NCI-H2081 treated with DMSO at 0.1 percent for 48 hours (cell line): ENCODE measurements at places on chromosomes 1 and 21.

- no peak for DNase-seq
These were observed 85.2 kb downstream of the UCHL5 start for GRCh38 chr1:192973988-192974387.

- no peak for DNase-seq
These were observed 31.9 kb downstream of the WNT9A start for GRCh38 chr1:227915564-227916553.

- DNase-seq = no peak
These were observed 6.2 kb downstream of the PGLYRP3 start for GRCh38 chr1:153306303-153307220.

- no peak for DNase-seq
These were observed 33.4 kb downstream of the DIPK1A start for GRCh38 chr1:92927870-92928269.

GRCh38 chr1:174044418-174045222 is 22.5 kb upstream of the RC3H1 start:
- no peak for DNase-seq

GRCh38 chr21:41037212-41037611 is 130.7 kb upstream of the BACE2 start:
- DNase-seq = no peak

- no peak for DNase-seq
These were observed 32.4 kb upstream of the ENO1 start for GRCh38 chr1:8910914-8911313.

GRCh38 chr1:46458190-46458589 is 31.4 kb upstream of the DMBX1 start:
- DNase-seq = no peak

DNA sequence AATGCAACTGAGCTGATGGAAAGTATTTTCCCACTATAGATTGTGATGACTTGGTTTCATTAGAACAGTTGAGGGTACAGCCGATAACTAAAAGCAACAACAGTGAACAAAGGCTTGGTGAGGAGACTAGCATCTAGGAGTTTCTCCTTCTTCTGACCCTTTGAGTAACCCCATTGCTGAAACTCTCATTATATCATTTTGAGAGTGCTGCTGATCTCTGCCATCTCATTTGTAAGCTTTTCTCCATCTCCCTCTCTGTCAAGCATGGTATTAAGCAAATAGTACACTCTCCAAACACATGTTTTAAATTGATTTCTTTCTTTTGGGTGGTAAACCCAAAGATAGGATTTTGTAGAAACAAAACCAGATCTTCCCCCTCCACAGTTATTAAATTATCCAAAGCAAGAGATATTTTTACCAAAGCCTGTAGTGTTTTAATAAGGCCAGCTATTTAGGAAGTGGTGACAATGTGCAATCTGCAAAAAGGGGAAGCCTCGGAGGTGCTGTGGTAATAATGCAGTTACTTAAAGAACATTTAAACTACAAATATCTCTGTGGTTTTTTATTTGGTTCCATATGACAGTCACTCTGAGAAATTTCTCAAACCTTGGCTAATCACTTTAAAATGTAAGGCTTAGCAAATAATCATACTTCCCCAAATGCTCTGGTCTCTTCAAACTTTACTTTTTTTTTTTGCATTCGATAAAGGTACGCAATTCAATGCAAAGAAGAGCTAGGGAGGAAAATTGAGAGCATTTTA is 287.5 kb downstream of the HLX start:
- DNase-seq = no peak

- DNase-seq = peak; percentile 20
These were observed 722 bp downstream of the TUT4 start for GRCh38 chr1:52552236-52552504.

DNA sequence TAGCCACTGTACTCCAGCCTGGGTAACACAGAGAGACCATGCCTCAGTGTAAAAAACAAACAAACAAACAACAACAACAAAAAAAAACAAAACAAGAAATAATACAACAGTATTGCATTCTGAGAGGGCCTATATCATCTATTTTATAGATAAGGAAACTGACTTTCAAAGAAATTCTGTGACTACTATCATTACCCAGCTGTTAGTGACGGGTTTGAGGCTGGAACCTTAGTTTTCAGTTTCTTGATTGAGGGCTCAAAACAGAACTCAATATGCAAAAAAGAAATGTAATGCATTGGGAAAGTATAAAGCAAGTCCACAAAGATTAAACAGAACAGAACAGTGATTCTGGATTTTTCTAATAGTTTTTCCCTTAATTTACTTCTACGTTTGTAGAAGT is 149.4 kb downstream of the NFIA start:
- no peak for DNase-seq

- DNase-seq = no peak
These were observed 7.5 kb downstream of the PCP4 start for GRCh38 chr21:39874759-39875158.

DNA sequence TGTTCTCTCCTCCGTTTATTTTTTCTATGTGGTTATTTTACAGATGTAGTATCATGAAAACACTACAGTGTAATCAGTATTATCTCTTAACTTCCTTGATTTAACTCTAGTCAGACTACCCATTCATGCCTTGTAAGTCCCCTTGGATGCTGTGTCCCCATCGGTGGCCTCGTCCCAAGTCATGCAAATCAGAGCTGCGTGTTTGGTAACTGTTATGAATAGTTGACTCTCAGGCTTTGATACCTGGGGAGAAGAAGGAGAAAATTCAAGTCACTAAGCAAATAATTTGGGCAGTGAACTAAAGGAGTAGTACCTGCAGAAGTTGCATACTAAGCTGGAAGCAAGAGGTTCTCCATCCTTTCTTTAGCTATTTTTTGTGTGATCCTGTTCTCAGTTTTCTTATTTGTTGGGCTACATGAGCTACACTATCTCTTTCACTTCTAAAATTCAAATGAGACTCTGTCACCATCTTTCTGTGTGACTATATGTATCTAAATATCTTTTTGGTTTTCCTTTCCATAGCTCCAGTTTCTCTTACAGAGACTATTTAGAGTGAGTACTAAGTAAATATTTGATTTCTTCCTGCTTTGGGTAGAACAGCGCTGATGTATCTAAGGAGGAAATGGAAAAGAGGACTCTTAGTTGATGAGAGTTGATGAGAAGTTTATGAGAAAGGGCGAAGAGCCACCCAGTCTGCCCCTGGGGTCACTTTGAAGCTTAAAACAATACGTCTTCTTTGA is 50.9 kb downstream of the VANGL2 start:
- no peak for DNase-seq

- DNase-seq = peak; percentile 36
These were observed 25.5 kb upstream of the MTMR11 start for GRCh38 chr1:149962039-149962647.

DNA sequence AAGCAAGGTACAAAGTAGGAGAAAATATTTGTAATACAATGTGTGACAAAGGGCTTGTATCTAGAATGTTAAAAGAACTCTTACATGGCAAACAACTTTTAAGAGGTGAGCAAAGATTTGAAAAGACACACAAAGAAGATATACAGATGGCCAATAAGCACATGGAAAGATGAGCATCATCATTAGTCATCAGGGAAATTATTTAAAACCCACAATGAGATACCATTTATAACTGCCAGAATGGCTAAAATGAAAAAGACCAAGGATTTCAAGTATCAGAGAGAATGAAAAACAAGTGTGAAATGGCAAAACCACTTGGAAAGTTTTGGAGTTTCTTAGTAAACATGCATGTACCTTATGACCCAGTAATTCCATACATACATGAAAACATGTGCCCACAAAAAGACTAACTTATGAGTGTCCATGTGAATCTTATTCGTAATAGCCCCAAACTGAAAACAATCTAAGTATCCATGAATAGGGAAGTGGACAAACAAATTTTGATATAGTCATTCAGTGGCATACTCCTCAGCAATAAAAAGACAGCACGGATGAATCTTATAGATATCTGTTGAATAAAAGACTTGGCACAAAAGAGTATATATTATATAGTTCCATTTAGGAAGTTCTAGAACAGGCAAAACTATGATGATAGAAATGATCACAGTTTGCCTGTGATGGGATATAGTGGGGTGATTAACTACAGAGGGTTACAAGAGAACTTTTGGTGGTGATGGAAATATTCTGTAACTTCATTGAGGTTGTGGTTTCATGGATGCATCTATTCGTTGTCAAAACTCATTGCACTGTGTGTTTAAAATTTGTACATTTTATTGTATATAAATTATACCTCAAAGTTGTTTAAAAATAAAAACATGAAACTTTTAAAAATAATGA is 82.0 kb downstream of the DISP1 start:
- no peak for DNase-seq

- no peak for DNase-seq
These were observed 8.0 kb downstream of the ELOA start for GRCh38 chr1:23751050-23751814.

- DNase-seq = no peak
These were observed 57.8 kb upstream of the ID3 start for GRCh38 chr1:23617084-23617521.

DNA sequence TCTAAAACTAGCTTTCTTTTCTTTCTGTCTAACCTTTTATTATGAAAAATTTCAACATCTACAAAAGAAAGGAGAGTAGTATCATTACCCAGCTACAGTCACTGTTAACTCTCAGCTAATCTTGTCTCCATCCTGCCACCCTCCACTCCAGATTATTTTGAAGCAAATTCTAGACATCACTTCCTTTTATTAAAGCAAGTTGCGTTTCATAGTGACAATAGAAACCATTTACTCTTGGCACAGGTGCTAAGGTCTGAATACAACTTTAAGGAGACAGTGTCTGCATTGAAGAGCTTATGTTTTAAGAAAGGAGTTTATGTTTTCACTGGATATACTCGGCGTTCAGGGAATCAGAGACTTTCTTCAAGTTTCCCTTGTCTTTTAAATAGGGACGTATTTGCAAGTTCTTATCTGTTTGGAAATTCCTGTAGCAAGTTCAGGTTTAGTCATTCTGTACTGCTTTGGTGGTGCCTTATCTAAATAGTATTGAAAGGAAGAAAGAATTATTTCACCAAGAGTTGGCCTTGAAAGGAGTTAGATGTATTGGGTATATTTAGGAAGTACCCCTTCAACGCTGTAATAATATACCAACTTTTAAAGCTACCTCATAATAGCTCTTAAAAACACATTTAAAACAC is 42.7 kb downstream of the ITSN1 start:
- DNase-seq = no peak

- DNase-seq = no peak
These were observed 22.4 kb upstream of the CHRM3 start for GRCh38 chr1:239363930-239364329.

- no peak for DNase-seq
These were observed 36.2 kb upstream of the TNFRSF1B start for GRCh38 chr1:12130466-12131130.

- no peak for DNase-seq
These were observed 14.5 kb upstream of the ERRFI1 start for GRCh38 chr1:8040586-8040985.
